ENCODE measurements at places on chromosomes 13 and 19. TPM values are rescaled to one million over a fixed set of nuclear protein-coding genes. Genes with fewer than 3 reads are reported as not detected.

The DNAJC15 gene
- 8.9 TPM for total RNA-seq

The ZNF497 gene
- total RNA-seq, result 4.8 TPM

The SRRM5 gene
- total RNA-seq, result under 0.01 TPM

The SIAH3 gene
- total RNA-seq, result 0.54 TPM

The LRRC63 gene
- total RNA-seq, result 1.9 TPM

The KLK8 gene
- not detected for total RNA-seq

The KLK3 gene
- under 0.01 TPM for total RNA-seq

The GPX4 gene
- 316 TPM for total RNA-seq

The ZFP30 gene
- 7.0 TPM for total RNA-seq

The ZNF846 gene
- total RNA-seq, result 8.9 TPM

The CCDC70 gene
- not detected for total RNA-seq

The LILRA1 gene
- 2.7 TPM for total RNA-seq

The IGFL3 gene
- total RNA-seq, result not detected

The ZNF729 gene
- total RNA-seq, result not detected

The CYP4F3 gene
- total RNA-seq, result 0.27 TPM

The TNFAIP8L1 gene
- 19.4 TPM for total RNA-seq

The CDC16 gene
- total RNA-seq, result 32.3 TPM

The CD177 gene
- 5.4 TPM for total RNA-seq

The ADAMTSL5 gene
- not detected for total RNA-seq

The CASP14 gene
- total RNA-seq, result not detected

The PSPN gene
- total RNA-seq, result 2.2 TPM

The RASAL3 gene
- total RNA-seq, result 66.8 TPM

The GAS6 gene
- 0.81 TPM for total RNA-seq

The DAND5 gene
- total RNA-seq, result under 0.01 TPM

The SIGLEC5 gene
- 2.2 TPM for total RNA-seq

The KIR3DL2 gene
- total RNA-seq, result under 0.01 TPM

The TUBA3C gene
- not detected for total RNA-seq

The EXOC3L2 gene
- 0.54 TPM for total RNA-seq

The KLK5 gene
- total RNA-seq, result not detected

The ZNF563 gene
- 1.6 TPM for total RNA-seq

The HIF3A gene
- total RNA-seq, result 0.27 TPM

The KRTDAP gene
- total RNA-seq, result not detected

The NBEA gene
- total RNA-seq, result 4.6 TPM

The KLK11 gene
- not detected for total RNA-seq

The ELAVL1 gene
- 44.4 TPM for total RNA-seq

The ELSPBP1 gene
- total RNA-seq, result not detected

The TNFSF9 gene
- total RNA-seq, result 2.2 TPM

The TJP3 gene
- 1.1 TPM for total RNA-seq

The IL27RA gene
- total RNA-seq, result 41.2 TPM

The ZNF541 gene
- under 0.01 TPM for total RNA-seq

The SHD gene
- total RNA-seq, result 2.4 TPM

The TUBB4A gene
- total RNA-seq, result 7.0 TPM

The ZNF677 gene
- total RNA-seq, result 11.3 TPM

All from hematopoietic multipotent progenitor cell (in vitro differentiated cells).